ENCODE measurements at places on chromosomes 4 and X. TPM values are rescaled to one million over a fixed set of nuclear protein-coding genes. Genes with fewer than 3 reads are reported as not detected.

DNA sequence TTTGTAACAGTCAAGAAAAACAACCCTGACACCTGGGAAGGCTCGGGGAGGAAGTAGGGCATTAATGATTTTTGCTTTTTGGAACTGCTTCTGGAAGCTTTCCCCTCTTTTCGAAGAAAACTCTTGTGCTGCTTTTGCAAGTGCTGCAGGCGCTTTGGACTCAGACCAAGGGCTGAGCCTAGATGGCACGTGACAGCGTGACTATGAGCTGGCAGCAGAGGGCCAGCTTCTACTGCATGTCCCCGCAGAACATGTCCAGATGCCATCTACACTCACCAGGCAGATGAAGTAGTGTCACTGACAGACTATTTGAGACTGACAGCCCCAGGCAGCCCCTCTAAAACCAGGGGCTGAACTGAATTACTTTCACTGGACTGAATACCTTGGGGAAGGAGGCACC, 6.2 kb downstream of the NR0B1 start:
- DNase-seq: peak; percentile 24

DNA sequence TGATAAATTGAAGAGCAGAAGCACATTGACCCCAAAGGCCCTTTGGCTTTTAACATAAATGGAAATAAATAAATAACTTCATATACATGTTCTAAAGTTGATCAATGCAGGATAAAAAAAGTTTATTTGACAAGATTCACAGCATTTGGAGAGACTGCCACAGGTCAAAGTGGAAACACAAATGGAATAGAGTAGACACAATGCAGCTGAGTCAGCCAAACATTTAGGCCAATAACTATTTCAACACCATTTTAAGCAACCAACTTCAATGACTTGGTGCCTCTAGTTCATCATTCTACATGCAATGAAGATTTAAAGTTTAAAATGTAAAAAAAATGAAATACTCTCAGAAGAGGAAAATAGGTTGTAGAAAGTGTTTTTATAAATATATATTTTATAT, 365.2 kb downstream of the FAT4 start:
- no peak for DNase-seq

GRCh38 chrX:53422861-53423306, at the start of gene RIBC1:
RIBC1 (plus strand) TSS chrX:53422873; CDS start chrX:53426277, 3,404 bp downstream.
- DNase-seq: no peak

DNA sequence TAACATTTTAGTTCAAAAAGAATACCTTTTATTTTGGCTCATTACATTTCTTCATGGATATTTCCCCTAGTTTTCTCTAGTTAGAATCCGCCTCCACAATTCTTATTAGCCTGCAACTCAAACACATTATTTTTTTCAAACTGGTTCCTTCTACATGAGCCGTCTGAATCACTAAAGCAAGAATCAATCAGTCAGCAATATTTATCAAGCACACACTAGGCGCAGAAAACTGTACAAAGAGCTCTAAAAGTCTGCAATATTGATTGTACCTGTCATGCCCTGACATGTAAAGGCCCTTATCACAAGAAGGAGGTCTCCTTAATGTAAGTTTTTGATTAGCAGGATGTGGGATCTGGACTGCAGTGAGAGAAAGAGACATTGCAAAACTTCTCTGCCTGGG, 94.8 kb upstream of the CENPE start:
- DNase-seq: no peak

DNA sequence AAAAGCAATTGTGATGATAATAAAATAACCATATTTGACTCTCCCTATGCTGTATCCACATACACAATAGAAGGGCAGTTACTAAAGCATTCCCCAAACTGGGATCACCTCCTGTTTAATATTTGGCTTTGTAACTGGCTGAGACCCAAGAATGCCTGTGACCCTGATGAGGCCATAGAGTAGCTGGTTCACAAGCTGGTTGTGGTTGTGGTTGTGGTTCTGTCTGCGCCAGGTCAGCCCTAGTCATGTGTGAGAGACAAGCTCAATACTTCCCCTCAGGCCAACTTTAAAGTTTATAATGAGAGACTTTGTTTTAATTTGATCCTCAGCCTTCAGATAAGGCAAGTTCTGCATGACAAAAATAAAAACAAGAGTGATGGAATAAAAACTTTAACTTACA, 209.9 kb downstream of the PARM1 start:
- no peak for DNase-seq

- no peak for DNase-seq
These were observed 32.7 kb downstream of the TMA16 start for GRCh38 chr4:163527172-163527571.

The FRAS1 gene
- total RNA-seq: 5.0 TPM

DNA sequence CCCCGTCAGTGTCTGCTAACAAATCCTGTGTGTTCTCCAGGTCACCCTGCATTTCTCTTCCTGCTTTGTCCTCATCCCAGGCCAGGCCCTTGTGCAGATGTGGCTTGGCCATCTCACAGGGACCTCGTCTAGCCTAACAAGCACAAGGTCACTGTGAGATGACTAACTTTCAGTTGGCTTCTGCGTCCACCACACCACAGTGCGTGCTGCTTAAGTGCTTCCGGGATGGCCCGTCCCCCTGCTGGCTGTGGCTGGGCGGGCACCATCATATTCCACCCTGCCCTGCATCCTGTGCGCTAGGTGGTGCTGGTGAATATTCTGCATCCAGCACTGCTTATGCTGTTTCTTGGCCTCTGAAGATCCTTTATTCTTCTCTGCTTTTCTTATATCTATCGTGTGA, 33.8 kb downstream of the RBBP7 start:
- DNase-seq: no peak

The SMIM10 gene
- 6.2 TPM for total RNA-seq

DNA sequence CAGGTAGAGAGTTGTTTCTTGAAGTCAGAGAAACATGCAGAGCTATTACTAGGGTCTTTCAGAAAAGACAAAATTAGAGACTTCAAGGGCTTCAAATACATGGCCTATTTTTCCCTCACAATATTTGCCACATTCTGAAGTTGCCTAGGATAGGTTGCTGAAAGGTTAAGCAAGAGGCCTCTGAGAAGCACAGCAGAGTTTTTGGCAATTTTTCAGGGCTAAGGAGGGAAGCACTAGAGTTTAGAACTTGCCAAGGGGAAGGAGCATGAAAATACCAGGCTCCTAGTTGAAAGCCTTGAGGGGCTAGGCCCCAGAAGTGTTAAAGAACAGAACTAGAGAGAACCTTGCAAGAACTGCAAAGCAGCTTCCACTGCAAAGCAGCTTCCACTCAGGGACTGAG, 86.4 kb downstream of the ANAPC10 start:
- no peak for DNase-seq

The HTR2C gene
- not detected for total RNA-seq

DNA sequence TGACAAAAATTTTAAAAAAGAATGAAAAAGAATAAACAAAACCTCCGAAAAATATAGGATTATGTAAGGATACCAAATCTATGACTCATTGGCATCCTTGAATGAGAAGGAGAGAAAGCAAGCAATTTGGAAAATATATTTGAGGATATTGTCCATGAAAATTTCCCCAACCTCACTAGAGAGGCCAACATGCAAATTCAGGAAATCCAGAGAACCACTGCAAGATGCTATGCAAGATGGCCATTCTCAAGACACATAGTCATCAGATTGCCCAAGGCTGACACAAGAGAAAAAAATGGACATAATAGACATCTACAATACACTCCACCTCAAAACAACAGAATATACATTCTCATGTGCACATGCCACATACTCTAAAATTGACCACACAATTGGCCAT, 135.9 kb upstream of the SPANXB1 start:
- no peak for DNase-seq

- no peak for DNase-seq
These were observed 17.7 kb downstream of the TMSB4X start for GRCh38 chrX:12992544-12993118.

The TMSB15C gene
- total RNA-seq: 0.34 TPM

The LRP2BP gene
- 1.7 TPM for total RNA-seq

The PHEX gene
- 0.29 TPM for total RNA-seq

DNA sequence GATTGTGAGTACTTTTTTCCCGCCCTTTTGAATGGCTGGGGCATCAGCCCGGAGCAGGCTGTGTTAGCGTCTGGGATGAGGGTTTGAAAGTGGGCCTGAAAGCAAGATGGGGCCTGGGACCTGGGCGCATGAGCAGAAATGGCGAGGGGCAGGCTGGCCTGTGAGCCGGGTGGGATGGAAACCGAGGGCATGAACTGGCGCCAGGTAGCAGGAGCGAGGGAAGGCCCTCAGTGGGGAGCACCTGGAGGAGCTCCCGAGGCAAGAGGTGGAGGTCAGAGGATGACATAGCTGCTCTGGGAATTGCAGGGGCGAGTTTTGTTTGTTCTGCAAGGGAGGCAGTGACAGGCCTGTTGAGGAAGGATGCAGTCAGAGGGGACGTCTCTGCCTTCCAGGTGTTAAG, 68.6 kb downstream of the RGS12 start:
- no peak for DNase-seq

DNA sequence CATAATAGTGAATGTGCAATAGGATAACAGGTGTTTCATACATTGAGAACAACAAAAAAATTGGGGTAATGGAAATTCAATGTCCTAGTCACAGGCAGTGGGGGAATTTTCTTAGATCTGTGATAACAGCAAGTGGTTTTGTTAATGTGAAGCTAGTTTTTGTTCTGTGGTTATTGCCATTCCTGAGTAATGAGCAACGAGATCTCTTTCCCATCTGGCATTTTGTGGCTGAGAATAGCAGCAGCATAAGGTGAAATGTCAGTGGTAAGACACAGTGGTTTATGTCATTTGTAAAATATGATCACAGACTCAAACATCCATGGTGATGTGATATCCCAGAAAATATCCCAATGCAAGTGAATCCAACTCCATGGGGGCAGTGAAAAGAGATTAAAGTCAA, 497.5 kb downstream of the KCNIP4 start:
- DNase-seq: no peak

GRCh38 chrX:132592880-132593279, 104.0 kb upstream of the MBNL3 start:
- DNase-seq: no peak

DNA sequence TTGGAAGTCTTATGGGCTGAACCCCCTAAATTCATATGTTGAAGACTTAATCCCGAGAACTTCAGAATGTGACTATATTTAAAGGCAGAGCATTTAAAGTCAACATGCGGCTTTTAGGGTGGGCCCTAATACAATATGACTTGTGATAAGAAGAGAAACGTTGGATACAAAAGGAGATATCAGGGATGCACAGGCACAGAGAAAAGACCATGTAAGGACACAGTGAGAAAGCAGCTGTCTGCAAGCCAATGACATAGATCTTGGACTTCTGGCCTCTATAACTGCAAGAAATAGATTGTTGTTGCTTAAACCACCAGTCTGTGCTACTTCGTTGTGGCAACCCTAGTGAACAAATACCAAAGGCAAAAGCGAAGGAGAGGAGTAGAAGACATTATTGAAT, 42.2 kb downstream of the GABRG1 start:
- DNase-seq: no peak

The PLXNB3 gene
- total RNA-seq: 7.1 TPM

GRCh38 chrX:106874075-106874474, 29.1 kb downstream of the RIPPLY1 start:
- no peak for DNase-seq

The TMEM271 gene
- total RNA-seq: not detected

DNA sequence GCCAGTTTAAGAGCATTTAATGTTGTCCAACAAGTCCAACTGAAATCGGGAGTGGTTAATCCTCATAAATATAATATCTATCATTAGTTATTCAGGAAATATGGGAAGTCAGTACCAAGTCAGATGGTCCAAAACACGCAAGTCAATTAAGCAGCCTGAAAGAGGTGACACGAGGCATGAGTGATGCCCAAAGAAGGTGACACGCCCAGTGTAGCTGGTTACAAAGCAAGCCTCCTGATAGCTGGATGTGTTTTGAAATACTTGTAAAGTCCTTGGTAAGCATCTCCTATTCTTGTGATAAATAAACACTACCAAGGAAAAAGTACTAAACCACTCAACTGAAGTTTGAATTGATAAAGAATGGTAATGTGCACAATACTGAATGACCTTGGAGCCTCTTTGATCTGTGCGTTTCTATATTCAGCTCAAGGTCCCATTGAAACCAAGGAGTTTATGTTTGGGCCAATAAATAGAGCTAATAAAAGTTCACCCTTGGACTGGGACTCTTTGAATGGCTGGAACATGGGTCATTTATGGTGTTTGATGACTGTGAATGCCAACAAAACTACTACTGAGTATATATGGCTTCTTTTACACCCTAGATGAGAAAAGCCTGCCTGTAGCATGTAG, 93.2 kb upstream of the KLF3 start:
- DNase-seq: no peak

The NAP1L2 gene
- 7.7 TPM for total RNA-seq

- DNase-seq: no peak
These were observed 90.0 kb downstream of the COX7B2 start for GRCh38 chr4:46819095-46819494.

DNA sequence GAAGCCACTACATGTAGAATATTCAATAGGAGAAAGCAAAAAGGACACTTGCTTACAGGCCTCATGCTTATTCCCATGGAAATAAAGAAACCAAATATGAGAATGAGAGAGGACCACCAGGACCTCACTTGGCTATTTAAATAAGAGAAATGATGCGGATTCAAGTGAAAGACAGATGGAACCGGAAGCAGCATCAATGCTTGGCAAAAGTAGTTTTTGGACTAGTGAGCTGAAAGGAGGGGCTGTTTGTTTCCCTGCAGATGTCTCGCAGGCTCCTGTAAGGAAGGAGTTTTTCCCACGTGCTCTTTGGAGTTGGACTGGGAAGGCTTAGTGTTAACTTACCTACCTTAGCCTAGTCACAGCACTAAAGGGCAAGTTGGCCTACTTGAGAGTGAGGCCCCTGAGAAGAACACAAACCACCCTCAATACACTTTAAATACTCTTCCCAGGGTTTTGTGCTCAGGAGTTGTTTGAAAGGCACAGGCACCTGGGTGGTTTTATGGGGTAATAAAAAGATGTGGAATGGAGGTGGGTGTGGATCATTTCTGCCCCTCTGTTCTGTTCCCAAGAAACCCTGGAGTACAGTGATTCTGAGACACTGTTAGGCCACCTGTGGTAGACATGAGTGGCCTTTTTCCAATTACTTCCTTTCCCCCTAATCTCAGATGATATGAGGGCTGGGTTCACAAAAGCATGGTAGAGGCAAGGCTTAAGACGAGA, 113.3 kb upstream of the C1GALT1C1 start:
- no peak for DNase-seq

GRCh38 chr4:76626686-76627465, 191.8 kb downstream of the SHROOM3 start:
- DNase-seq: no peak

GRCh38 chr4:129578336-129578735, 482.4 kb downstream of the C4orf33 start:
- no peak for DNase-seq

DNA sequence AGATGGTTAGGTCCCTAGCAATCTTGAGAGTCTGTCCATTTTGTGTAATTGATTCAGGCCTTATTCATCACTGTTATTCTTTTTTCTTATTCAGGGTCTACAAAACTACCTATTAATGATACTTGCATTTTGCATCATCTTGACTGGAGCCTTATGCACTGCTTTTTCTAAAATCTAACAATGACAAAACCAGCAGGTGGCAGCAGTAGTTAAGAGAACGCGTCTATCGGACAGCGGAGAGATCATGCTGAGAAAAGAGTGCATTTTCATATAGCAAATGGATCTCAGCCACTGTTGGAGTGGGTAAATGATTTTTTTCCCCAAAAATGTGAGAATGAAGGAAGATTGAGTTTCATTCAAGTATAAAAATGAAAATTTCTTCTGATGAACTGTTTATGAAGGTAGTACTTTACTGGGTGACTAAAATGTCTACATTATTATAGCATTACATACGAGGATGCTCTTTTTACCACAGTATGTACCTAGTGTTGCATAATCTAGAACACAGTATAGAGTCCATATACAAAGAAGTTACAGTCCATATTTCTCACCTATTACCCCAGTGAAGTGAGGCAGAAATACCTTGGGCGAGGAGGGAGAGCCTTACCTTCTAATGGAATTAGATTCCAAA, 43.2 kb downstream of the TMEM144 start:
- peak; percentile 27 for DNase-seq

Measured in left cardiac atrium (tissue), 4 donors.